ENCODE measurements at places on chromosomes 2 and 18.
A peak's percentile ranks its signal among the peaks of the same experiment; 100 is the strongest.

GRCh38 chr2:200735061-200735460 is 76.6 kb upstream of the BZW1 start:
- DNase-seq = peak; percentile 25

- peak; percentile 52 for DNase-seq
Measured at GRCh38 chr2:73907840-73908452, 15.1 kb downstream of the ACTG2 start.

- no peak for DNase-seq
Measured at GRCh38 chr18:59718108-59718463, 20.9 kb upstream of the CCBE1 start.

GRCh38 chr2:167817908-167818307 is 429.5 kb downstream of the STK39 start:
- no peak for DNase-seq

DNA sequence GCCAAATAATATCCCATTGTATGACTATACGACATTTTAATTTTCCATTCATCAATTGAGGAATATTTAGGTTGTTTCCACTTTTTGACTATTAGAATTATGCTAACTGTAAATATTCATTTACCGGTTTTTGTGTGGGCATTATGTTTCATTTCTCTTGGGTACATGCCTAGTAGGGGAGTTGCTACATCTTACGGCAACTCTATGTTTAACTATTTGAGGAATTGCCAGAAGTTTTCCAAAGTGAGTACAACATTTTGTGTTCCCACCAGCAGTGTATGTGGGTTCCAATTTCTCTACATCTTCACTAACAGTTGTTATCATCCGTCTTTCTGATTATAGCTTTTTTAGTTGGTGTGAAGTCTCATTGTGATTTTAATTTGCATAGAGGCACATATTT is 1.6 kb upstream of the KDSR start:
- no peak for DNase-seq

GRCh38 chr2:105781274-105781978 is 36.7 kb downstream of the NCK2 start:
- no peak for DNase-seq

DNA sequence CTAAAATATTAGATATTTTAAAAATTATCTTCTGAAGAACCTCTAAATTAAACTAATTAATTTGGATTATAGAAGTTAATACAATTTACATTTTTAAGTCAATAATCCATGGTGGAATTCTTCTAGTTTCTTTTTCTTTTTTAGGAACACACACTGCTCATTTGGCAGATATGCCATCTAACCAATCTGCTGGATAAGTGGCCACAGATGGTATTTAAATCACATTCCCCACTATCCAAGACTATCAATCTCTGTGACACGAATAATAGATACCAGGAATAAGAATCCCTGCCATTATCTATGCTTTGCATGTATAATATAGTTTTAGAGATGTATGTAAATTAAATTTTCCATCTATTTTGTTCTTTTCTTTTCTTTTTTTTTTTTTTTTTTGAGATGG is 58.5 kb downstream of the CABYR start:
- no peak for DNase-seq

GRCh38 chr2:120959426-120959825 is 223.8 kb downstream of the GLI2 start:
- DNase-seq = no peak

DNA sequence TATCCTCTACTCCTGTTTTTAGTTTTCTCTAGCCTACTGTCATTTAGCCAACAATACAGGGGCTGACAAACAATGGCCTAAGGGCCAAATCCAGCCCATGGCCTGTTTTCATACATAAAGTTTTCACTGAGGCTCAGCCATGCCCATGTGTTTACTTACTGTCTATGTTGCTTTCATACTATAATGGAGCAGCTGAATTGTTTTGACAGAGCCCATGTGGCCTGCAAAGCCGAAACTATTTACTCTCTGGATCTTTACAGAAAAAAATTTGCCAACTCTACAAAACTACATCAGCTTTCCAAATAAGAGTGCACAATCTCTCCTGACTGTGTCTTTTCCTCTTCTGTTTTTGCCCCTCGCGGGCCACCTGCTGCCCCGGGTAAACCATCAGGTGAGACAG is 24.0 kb downstream of the LGALSL start:
- DNase-seq = no peak

DNA sequence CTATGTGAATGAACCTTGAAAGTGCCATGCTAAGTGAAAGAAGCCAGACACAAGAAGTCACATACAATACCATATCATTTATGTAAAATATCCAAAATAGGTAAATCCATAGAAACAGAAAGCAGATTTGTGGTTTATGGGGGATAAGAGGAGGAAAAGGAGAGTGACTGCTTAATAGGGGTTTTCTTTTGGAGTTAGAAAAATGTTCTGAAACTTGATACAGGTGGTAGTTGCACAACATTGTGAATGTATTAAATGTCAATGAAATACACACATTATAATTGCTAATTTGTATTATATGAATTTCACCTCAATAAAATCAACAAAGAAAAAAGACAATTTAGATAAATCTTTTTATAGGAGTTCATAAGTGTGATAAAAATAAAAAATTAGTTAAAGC is 37.1 kb downstream of the MEMO1 start:
- DNase-seq = no peak

- no peak for DNase-seq
Measured at GRCh38 chr2:238881353-238882081, 33.6 kb downstream of the TWIST2 start.

DNA sequence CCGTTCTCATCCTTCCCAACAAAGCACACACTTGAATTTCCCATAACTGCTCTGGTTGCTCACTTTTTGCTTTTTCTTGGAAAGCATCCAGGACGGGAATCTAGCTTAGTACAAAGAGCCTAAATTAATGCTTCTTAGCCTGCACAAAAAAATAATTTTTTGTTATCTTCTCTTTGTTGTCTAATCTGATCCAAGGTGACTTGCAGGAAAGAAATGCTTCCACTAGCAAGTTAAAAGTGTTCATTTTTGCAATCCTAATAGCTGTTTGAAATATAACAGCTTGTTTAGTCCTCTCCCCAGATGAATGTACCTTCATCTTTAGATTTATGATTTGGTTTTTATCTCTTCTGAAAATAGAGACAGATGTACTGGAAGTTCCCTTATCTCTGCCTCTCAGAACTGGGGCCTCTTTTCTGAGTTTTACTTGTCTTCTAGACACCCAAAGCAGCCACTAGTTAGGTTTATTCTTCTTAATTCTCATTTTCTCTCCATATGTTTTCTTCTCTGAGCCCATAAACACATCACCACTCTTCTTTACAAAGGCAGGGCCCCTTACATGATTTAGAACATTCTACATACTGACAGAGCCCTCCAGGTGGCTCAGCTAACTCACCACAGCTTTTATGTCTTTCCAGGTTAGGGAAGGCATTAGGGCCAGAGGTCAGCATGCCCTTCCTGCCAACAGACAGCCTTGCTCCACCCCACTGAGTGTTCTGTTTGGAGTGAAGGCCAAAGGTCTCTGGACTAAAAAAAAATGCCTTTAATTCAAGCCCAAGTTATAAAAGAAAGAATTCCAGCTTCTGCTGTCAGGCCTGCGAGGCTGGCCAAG is 74.7 kb upstream of the MAP4K3 start:
- no peak for DNase-seq

GRCh38 chr2:210752532-210752931 is 196.1 kb downstream of the CPS1 start:
- no peak for DNase-seq

- no peak for DNase-seq
Measured at GRCh38 chr2:60522462-60522861, 31.0 kb downstream of the BCL11A start.

- DNase-seq = no peak
Measured at GRCh38 chr2:96798733-96799622, 17.1 kb upstream of the CNNM3 start.

DNA sequence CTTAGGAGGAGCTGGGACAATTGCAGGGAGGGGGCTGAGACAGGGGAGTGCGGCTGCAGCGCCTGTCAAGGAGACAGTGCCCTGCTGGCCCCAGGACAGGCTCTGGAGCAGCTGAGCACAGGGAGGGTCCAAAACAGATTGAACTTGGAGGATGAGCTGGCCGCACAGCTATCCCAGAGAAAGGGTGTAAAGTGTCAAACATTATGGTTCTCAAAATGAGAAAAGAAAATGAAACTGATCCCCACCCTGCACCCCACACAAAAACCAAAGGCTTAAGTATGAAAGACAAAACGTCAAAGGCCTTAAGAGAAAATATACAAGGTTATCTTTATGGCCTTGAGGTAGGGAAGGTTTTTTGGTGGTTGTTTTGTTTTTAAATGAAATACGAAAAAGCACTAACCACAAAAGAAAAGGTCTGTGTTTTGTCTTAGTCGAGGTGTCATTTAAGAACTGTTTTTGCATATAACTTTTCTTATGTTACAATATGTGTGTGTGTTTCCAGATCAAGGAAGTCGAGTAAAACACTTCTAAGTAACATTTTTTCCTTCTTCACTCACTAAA is 111.8 kb downstream of the HDAC4 start:
- DNase-seq = peak; percentile 42

DNA sequence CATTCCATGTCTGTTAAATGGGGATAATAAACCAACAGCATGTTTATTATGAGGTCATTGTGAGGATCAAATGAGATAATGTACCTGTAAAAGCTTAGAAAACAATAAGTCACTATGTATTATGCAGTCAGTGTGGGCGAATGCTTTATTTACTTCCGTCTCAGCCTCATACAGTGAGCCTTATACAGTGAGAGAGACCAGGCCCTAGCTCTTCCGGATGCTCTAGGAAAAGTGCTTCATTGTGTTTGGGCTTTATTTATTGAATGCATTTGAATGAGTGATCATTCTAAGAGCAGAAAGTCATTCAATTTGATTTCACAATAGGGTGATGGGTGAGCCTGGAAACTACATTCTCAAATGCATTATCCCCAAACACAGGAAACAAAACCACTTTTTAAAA is 603.9 kb upstream of the FANCL start:
- no peak for DNase-seq

GRCh38 chr2:3101016-3101942 is 276.3 kb downstream of the EIPR1 start:
- no peak for DNase-seq

DNA sequence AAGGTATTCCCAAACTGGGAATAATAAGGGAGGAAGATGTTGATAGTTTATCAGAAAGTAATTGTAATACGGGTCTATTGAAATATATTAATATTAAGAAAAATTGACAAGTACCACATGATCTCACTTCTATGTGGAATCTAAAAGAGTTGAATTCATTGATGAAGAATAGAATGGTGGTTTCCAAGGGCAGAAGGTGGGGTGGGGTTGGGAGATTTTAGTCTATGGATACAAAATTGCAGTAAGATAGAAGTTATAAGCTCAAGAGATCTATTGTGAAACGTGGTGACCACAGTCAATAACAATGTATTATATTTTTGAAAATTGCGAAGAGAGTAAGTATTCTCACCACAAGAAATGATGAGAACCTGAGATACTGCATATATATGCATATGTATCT is 38.9 kb downstream of the COL3A1 start:
- DNase-seq = no peak

DNA sequence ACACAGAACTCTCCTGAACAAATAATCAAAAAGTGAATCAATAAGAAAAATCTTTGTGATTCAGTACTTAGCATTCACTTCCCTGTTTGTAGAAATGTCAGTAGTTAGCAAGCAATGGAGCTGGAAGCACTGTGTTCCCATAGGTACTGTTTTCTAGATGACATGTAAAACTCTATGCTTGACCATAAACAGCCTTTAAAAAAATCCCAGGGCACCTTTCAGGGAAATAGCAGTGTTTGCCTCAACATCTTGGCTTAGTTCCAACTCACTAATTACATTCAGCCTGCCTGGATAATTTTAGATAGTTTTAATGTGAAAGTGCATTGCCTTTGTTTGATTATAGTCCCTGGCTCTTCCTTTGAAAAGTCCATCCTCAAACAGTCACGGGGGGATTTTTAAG is 721.8 kb downstream of the ERBB4 start:
- no peak for DNase-seq

- DNase-seq = no peak
Measured at GRCh38 chr2:197348721-197349360, 38.3 kb upstream of the ANKRD44 start.

DNA sequence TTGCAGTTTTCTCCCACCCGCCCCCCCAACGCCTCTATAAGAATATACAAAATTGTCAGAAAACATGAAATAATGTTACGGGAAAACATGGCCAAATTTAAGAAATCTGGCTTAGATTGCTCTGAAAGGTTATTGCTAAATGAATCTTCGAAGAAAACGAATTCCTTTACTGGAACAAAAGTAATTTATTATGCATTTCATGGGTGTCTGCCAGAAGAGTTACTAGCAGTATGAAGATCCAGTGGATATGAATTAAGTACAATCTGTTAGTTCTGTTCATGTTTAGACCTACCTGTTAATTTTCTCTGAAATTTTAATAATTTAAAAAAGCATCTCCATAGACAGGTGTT is 21.9 kb downstream of the GATA6 start:
- DNase-seq = no peak

GRCh38 chr2:184339966-184340365 is 258.4 kb upstream of the ZNF804A start:
- no peak for DNase-seq

DNA sequence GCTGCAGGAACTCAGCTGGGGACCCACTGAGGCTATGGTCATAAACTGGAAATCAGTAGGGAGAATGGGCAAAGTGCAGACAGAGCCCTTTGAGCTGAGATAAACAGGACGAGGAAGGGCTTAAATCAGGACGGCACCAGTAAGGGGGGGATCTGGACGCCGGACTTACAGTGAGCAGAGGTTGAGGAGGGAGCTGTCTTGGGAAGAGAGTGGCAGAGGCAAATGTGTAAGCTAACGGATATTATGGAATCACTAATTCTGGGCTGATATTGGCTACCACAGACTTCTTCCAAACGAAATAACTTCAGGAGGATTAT is 539 bp downstream of the CYP27A1 start:
- DNase-seq = no peak

DNA sequence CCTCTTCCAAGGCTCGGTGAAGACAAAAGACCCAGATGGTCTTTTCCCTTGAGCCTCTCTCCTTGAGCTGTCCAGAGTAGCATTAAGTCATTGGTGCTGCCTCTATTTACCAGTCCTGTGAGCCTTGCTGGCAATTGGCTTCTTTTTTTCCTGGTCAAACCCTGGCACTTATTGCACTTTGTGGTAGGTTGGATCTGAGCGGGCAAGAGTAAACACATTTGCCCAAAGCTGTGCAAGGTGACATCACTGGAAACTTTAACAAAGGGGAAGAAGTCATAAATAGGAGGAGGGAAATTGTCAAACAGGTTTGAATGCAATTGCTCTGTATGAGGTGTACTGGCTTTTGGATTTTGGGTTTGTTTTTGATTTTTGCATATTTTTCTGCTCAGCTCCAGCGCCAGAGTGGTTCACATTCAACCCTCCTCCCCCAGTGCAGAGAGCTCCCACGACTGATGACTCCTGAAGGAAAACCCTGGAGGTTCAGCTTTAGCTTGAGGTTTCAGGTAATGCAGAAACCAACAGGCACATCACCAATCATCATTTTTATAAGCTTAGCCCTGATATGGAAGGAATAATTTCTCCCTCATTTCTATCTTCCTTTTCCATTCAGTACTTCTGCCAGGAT is 8.3 kb downstream of the KCNE4 start:
- no peak for DNase-seq
